Keratinocyte (primary cell): ENCODE measurements at places on chromosomes 5 and 9. TPM values are rescaled to one million over a fixed set of nuclear protein-coding genes. Genes with fewer than 3 reads are reported as not detected.

SLC36A3 gene
- polyA plus RNA-seq = not detected in 3 replicates

CYLC2 gene
- not detected in 3 replicates for polyA plus RNA-seq

MACIR gene
- 7.4 to 9.5 TPM (median 9.2 TPM) in 3 replicates for polyA plus RNA-seq

PLPPR1 gene
- polyA plus RNA-seq = 0.03 TPM in 1 of 3 replicates, not detected in the others

CATSPER3 gene
- 0.10 to 0.31 TPM (median 0.22 TPM) in 3 replicates for polyA plus RNA-seq

DNA sequence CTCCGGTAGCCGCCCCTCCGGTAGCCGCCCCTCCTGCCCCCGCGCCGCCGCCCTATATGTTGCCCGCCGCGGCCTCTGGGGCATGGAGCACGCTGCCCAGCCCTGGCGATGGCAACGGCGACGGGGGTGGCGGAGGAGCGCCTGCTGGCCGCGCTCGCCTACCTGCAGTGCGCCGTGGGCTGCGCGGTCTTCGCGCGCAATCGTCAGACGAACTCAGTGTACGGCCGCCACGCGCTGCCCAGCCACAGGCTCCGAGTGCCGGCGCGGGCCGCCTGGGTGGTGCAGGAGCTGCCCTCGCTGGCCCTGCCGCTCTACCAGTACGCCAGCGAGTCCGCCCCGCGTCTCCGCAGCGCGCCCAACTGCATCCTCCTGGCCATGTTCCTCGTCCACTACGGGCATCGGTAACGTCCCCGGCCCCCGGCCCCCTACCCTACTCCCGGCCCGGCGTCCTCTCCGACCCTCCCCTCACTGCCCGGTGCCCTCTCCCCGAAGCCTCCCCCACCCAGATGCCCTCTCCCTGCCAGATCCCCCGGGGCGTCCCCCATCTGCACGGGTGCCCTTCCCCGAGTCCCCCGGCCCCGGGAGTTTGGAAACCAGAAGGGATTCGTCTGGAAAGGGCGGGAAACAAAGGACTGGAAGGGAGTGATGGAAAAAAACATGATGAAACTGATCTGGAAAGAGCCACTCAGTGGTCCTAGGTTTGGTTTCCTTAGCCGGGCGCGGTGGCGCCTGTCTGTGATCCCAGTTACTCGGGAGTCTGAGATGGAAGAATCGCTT is 417 bp downstream of the SRD5A1 start:
- H3K4me3 ChIP-seq = peak overlapping the region; percentile 76
- DNase-seq = no peak
- peak overlapping the region; percentile 60 for H3K27ac ChIP-seq

GRCh38 chr9:99076483-99077171 is 28.3 kb upstream of the TGFBR1 start:
- no peak overlapping the region for H3K27ac ChIP-seq
- no peak for DNase-seq
- H3K27me3 ChIP-seq = peaks cover 2% of the 10 kb centered on the region
- H3K4me1 ChIP-seq = no peaks in the 10 kb centered on the region

- H3K27me3 ChIP-seq = peaks cover 6% of the 10 kb centered on the region
- no peak overlapping the region for H3K4me3 ChIP-seq
- H3K27ac ChIP-seq = no peak overlapping the region
- DNase-seq = no peak
- H3K36me3 ChIP-seq = no peaks in the 10 kb centered on the region
Measured at GRCh38 chr9:98536542-98537173, 172.1 kb downstream of the GABBR2 start.

DNA sequence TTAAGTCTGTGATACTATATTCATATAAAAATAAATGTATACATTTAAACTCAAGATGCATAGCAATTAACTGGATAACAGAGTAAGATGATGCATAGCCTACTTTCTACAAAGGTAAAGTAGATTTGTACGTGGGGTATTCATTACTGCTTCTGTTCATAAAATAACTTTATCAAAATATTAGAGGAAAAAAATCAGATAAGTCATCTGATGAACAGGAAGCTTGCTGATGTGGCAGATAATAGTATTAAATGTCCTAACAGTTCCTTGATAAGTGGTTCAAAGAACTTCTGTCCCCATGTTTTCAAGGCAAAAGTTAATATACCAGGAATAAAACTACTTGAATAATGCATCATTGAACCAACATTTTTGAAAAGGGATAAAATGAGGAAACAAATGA is 123.7 kb downstream of the NFIB start:
- H3K27ac ChIP-seq = no peak overlapping the region
- DNase-seq = no peak
- no peaks in the 10 kb centered on the region for H3K4me1 ChIP-seq
- no peaks in the 10 kb centered on the region for H3K36me3 ChIP-seq
- no peaks in the 10 kb centered on the region for H3K27me3 ChIP-seq

GRCh38 chr5:176944268-176944667 is 45.1 kb upstream of the HK3 start:
- no peak overlapping the region for H3K27ac ChIP-seq
- peaks cover 10% of the 10 kb centered on the region for H3K36me3 ChIP-seq
- H3K4me3 ChIP-seq = no peak overlapping the region
- no peaks in the 10 kb centered on the region for H3K27me3 ChIP-seq
- H3K4me1 ChIP-seq = no peaks in the 10 kb centered on the region

GRCh38 chr5:180873615-180874520 is 12.8 kb upstream of the ZFP62 start:
- no peak for DNase-seq
- H3K36me3 ChIP-seq = no peaks in the 10 kb centered on the region
- no peak overlapping the region for H3K4me3 ChIP-seq
- H3K4me1 ChIP-seq = no peaks in the 10 kb centered on the region

DNA sequence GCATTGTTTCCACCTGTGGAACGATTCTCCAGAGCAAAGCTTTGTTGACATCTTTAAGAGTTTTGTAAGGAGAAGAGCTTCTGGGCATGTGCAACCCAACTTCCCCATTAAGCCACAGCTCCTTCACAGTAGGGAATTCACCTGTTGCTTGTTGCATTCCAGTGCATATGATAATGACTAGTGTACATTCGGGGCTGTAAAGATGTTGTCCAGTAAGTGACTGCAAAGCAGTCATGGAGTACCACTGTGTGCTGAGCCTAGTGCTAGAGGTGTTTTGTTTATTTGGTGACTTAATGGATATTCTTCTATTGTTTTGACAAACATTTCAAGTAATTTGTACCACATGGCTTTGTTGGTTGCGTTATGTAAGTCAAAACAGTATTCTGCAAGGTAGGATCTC is 12.8 kb downstream of the UGCG start:
- no peaks in the 10 kb centered on the region for H3K27me3 ChIP-seq
- H3K4me3 ChIP-seq = no peak overlapping the region
- H3K36me3 ChIP-seq = peaks cover 3% of the 10 kb centered on the region
- no peak overlapping the region for H3K27ac ChIP-seq
- peaks cover 16% of the 10 kb centered on the region for H3K4me1 ChIP-seq

- H3K27me3 ChIP-seq = peaks cover 18% of the 10 kb centered on the region
- H3K4me1 ChIP-seq = no peaks in the 10 kb centered on the region
- DNase-seq = no peak
- H3K36me3 ChIP-seq = no peaks in the 10 kb centered on the region
Measured at GRCh38 chr5:133552925-133553525, 59.3 kb downstream of the FSTL4 start.

- peaks cover 4% of the 10 kb centered on the region for H3K4me1 ChIP-seq
- H3K4me3 ChIP-seq = no peak overlapping the region
Measured at GRCh38 chr5:135435467-135436330, 11.4 kb downstream of the DCANP1 start.

- H3K36me3 ChIP-seq = no peaks in the 10 kb centered on the region
- no peak overlapping the region for H3K27ac ChIP-seq
- H3K4me1 ChIP-seq = no peaks in the 10 kb centered on the region
- DNase-seq = no peak
- no peak overlapping the region for H3K4me3 ChIP-seq
- no peaks in the 10 kb centered on the region for H3K27me3 ChIP-seq
Measured at GRCh38 chr5:168950241-168950951, 350.5 kb downstream of the SLIT3 start.

DNA sequence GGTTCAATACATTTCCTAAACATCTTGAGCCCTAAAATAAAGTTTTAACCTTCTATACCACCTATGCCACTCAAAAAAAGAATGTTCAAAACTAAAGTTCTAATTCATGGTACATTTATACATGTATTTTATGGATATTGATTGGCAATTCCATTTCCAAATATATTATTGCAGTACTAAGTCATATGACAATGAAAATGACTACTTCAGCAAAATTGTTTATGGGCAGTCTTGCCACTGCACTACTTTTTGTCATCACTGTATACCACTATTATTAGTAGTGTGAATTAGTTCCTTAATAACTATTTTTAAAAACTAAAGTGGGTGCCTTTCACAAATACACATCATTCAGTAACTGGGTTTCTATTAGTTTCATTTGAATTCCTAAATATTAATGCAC is 199.6 kb upstream of the CYLC2 start:
- no peaks in the 10 kb centered on the region for H3K36me3 ChIP-seq
- no peaks in the 10 kb centered on the region for H3K4me1 ChIP-seq
- no peak overlapping the region for H3K27ac ChIP-seq
- no peak for DNase-seq
- H3K4me3 ChIP-seq = no peak overlapping the region

DNA sequence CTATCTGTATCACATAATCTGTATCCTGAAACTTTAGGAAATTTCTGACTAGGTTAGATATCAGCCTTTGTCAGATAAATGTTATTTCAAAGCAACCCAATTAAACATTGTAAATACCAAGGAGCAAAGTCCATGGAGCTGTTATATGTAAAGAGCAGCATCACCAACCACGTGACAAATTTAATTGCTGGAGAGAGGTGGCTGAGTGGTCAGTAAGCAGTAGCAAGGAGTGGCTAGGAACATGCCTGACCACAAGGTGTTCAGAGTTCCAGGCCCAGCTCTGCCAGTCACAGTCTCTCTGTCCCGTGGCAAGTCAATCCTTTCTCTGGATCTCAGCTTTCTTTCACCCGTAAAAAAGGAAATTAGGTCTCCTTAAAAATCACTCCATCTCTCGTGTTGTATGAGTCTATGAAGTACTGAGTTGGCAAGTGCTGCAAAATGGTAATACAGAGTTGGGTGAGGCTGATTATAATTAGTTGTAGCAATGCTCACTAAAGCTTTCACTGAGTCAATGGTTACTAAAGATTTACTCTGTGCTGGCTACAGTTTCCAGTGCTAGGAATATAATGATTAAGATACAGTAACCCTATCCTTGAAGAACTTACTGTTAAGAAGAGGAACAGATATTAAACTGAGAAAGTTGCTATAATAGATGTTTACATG is 166.1 kb downstream of the GNAQ start:
- no peak overlapping the region for H3K27ac ChIP-seq
- H3K27me3 ChIP-seq = no peaks in the 10 kb centered on the region
- no peaks in the 10 kb centered on the region for H3K4me1 ChIP-seq
- no peaks in the 10 kb centered on the region for H3K36me3 ChIP-seq
- no peak overlapping the region for H3K4me3 ChIP-seq

- peaks cover 4% of the 10 kb centered on the region for H3K36me3 ChIP-seq
- no peaks in the 10 kb centered on the region for H3K4me1 ChIP-seq
- no peaks in the 10 kb centered on the region for H3K27me3 ChIP-seq
- no peak overlapping the region for H3K4me3 ChIP-seq
Measured at GRCh38 chr9:20945269-20945668, 86.2 kb downstream of the HACD4 start.

DNA sequence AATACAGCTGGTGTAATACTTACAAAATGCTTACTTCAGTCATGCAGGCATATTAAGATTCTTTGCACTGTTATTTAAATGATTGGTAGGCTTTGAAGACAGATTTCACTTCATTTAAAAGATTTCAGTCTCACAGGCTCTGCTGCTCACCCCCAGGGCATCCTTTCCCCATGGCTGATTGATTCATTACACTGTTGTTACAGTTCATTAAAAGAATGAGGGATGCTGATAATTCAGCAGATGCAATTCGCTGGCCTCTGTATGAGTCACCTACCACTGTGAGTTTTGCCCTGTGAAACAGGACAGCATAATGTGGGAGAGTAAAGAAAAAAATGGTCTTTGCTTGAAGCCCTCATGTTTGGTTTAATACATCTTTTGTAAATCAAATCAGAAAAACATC is 246.9 kb downstream of the CYLC2 start:
- no peak for DNase-seq
- H3K4me3 ChIP-seq = no peak overlapping the region
- H3K27me3 ChIP-seq = no peaks in the 10 kb centered on the region
- H3K4me1 ChIP-seq = no peaks in the 10 kb centered on the region

- no peak overlapping the region for H3K27ac ChIP-seq
- H3K36me3 ChIP-seq = no peaks in the 10 kb centered on the region
- no peak overlapping the region for H3K4me3 ChIP-seq
- no peaks in the 10 kb centered on the region for H3K4me1 ChIP-seq
- H3K27me3 ChIP-seq = no peaks in the 10 kb centered on the region
Measured at GRCh38 chr5:16315501-16315900, 135.9 kb upstream of the MARCHF11 start.

GRCh38 chr5:13972029-13972428 is 27.5 kb upstream of the DNAH5 start:
- no peak for DNase-seq
- no peak overlapping the region for H3K4me3 ChIP-seq
- H3K27me3 ChIP-seq = no peaks in the 10 kb centered on the region
- no peak overlapping the region for H3K27ac ChIP-seq

DNA sequence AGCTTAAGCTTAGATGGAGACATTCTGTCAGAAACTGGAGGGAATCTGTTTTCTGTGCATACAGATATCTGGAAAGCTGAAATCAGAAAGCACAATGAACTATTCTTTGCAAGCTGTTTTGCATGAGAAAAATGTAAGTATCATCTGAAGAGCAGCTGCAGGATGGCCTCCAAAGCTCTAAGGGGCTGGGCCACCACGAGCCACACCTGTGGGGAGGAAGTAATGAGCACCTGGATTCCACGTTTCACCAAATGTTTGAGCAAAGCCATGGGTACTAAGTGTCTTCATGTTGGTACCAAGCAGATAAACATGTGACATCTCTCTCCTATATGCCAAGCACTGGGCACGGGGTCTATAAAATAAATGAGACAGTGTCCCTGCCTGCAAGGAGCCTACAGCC is 199.3 kb downstream of the TTLL11 start:
- H3K4me1 ChIP-seq = no peaks in the 10 kb centered on the region
- no peak overlapping the region for H3K4me3 ChIP-seq
- DNase-seq = no peak
- no peaks in the 10 kb centered on the region for H3K27me3 ChIP-seq
- H3K27ac ChIP-seq = no peak overlapping the region

- no peaks in the 10 kb centered on the region for H3K36me3 ChIP-seq
- peaks cover 7% of the 10 kb centered on the region for H3K4me1 ChIP-seq
- H3K27me3 ChIP-seq = no peaks in the 10 kb centered on the region
- H3K27ac ChIP-seq = no peak overlapping the region
- H3K4me3 ChIP-seq = no peak overlapping the region
- DNase-seq = no peak
Measured at GRCh38 chr5:96638561-96638960, 23.6 kb upstream of the CAST start.

GRCh38 chr5:55081541-55081940 is 20.9 kb upstream of the GZMA start:
- H3K27me3 ChIP-seq = no peaks in the 10 kb centered on the region
- no peak for DNase-seq
- H3K4me3 ChIP-seq = no peak overlapping the region
- H3K4me1 ChIP-seq = no peaks in the 10 kb centered on the region

DNA sequence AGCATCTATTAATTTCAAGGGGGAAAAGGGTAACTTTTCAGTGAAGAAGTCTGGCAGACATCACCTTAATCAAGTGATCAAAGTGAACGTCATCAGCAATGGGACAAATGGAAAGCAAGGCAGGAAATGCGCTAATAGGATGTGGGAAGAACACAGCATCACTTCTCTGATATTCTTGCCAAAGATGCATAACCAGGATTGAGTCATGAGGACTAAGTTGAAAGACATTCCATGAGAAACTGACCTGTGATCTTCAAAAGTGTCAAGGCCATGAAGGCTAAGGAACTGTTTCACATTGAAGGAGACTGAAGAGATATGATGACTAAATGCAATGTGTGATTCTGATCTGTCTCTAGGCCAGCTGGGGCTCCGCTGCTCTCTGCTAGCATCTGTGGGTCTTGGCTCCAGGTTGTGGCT is 92.9 kb downstream of the NDFIP1 start:
- H3K27me3 ChIP-seq = no peaks in the 10 kb centered on the region
- peaks cover 12% of the 10 kb centered on the region for H3K4me1 ChIP-seq
- H3K36me3 ChIP-seq = no peaks in the 10 kb centered on the region
- DNase-seq = peak; percentile 55
- no peak overlapping the region for H3K4me3 ChIP-seq
- H3K27ac ChIP-seq = peak overlapping the region; percentile 49
